ENCODE measurements at places on chromosomes 6 and 20.

- DNase-seq: no peak
Observed at GRCh38 chr20:36839150-36839549, 36.8 kb upstream of the TLDC2 start.

DNA sequence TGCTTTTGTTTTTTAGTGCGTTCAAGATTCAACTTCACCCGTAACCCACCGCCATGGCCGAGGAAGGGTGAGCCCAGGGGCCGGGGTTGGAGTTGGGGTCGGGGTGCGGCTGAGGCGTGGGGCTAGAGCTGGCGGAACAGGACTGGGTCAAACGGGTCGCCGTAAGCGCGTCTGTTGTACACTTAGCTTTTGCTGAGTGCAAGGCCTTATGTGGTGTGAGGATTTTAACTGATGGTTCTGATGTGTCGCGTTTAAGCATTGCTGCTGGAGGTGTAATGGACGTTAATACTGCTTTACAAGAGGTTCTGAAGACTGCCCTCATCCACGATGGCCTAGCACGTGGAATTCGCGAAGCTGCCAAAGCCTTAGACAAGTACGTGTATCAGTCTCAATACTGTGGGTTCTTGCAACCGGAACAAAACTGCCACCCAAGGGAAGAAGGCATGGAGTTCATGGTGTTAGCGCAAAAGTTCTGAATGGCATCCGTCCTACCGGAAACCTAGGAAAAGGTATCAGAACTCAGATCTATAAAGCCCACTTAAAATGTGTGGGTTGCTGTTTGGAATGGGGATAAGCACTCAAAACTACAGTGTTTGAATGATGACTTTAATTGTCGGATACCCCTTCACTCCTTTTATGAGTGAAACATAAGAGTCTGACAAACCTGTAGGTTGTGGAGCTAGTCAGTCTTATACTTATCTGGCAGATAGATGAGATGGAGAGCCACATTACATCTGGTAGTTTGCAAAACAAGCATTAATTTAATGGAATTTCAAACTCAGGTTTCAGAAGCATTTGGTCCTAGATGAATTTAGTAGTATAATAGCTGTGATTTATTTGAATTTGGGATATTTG lies 574 bp downstream of the RPS12 start:
- DNase-seq: peak; percentile 45

- DNase-seq: no peak
Observed at GRCh38 chr6:82893889-82894652, 171.6 kb downstream of the UBE3D start.

GRCh38 chr20:61449057-61449609 lies 197.1 kb downstream of the CDH4 start:
- no peak for DNase-seq

GRCh38 chr6:121759370-121759769 lies 323.9 kb downstream of the GJA1 start:
- no peak for DNase-seq

GRCh38 chr6:34195726-34196115 lies 41.0 kb upstream of the HMGA1 start:
- no peak for DNase-seq

DNA sequence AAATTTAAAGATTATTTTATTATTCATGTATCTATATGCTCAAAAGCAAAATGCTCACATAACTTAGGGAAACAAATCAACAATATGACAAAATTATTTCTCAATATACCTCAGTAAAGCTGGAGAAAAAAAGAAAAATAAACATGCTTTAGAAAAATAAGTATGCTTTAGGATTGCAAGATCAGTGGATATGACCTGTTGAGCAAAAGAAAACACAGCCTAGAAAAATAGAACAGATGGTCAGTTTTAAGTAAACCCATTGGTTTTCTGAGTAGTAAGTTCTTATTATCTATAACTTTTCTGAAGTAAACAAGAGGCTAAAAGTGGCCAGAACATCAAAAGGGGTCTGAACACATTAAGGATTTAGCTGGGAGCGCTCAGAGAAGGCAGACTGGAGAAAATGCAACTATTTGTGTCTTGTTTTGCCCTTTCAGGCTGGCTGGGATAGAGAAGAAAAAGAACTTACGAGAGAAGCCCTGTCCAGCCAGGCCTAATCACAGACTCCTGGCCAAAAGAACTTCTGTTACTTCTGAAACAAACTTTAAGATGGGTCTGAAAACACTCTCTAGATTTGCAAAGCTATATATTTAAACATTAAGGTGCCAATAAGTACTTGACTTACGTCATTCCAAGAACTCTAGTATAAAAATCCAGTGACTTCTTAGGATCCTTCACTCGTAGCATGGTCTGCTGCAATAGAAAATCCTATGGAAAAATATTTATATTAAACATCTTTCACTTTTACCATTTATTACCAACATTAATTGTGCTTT lies 16.5 kb downstream of the GLO1 start:
- DNase-seq: no peak

DNA sequence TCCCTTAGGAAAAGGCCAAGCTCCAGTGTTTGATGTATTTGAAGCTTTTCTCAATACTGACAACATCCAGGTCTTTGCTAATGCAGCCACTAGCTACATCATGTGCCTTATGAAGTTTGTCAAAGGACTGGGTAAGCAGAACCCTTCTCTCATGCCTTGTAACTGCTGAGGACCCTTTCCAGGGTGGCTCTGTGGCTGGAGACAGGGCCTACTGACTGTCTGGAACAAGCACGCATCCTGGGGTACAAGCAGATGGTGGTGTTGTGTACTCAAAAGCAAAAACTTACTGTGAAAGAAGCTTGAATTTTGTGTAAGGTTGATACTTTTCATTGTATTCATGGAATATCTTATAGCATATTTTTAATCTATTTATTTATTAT lies 69.0 kb upstream of the SMIM28 start:
- no peak for DNase-seq

DNA sequence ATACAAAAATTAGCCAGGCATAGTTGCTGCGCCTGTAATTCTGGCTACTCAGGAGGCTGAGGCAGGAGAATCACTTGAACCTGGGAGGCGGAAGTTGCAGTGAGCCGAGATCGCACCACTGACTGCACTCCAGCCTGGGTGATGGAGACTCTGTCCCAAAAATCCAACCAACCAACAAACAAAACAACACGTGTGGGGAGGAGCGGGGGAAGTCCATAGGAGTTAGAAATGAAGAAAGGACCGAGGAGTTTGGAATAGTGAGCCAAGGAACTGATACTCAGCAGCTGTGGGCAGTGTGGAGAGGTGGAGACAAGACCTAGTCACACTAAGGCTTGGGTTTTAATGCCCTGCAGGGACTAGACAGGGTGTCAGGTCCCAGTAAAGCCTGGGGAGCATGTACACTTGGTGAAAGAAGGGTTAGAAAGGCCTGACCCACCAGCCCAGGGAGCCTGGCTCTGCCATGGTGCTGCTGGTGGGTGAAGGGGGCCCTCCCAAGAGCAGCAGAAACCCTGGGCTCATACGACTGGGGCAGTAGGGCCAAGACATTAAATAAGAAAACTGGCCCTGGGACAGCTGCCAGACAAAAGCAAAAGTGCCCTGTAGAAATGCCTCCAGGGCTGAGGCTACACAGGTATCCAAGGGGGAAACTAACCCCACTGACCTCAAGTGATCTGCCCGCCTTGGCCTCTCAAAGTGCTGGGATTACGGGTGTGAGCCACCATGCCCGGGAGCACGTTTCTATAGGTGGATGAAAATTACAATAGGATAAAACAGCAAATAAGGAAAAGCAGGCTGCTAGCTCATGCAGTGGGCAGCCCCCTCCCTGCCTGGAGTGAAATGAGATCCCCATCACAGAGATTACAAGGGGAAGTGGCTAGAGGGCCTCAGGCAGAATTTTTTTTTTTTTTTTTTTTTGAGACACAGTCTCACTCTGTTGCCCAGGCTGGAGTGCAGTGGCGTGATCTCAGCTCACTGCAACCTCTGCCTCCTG lies 58.0 kb downstream of the MYH7B start:
- DNase-seq: no peak

- DNase-seq: no peak
Observed at GRCh38 chr20:21707999-21708737, 2.7 kb downstream of the PAX1 start.

GRCh38 chr6:90233994-90234393 lies 62.6 kb downstream of the BACH2 start:
- DNase-seq: peak; percentile 77

DNA sequence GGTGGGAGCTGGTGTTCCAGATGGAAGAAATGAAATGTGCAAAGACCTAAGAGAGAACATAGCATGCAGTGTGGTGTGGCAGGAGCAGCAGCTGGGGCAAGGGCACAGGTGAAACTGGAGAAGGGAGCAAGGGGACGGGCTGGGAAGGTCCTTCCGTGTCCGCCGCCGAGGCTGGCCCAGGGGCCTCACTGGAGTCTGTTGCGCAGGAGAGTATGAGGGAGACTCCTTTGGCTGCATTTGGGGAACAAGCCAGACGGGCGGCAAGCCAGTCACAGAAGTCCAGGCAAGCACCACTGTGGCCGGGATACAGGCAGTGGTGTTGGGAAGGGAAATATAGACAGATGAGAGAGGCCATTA lies 77.7 kb downstream of the GJA10 start:
- DNase-seq: no peak

- DNase-seq: peak; percentile 25
Observed at GRCh38 chr6:109008537-109009235, 86.0 kb downstream of the SESN1 start.

GRCh38 chr20:39089797-39090196 lies 127.7 kb downstream of the DHX35 start:
- no peak for DNase-seq

GRCh38 chr20:20457392-20458126 lies 89.7 kb downstream of the INSM1 start:
- no peak for DNase-seq

GRCh38 chr6:14210077-14210476 lies 92.5 kb downstream of the CD83 start:
- DNase-seq: no peak

DNA sequence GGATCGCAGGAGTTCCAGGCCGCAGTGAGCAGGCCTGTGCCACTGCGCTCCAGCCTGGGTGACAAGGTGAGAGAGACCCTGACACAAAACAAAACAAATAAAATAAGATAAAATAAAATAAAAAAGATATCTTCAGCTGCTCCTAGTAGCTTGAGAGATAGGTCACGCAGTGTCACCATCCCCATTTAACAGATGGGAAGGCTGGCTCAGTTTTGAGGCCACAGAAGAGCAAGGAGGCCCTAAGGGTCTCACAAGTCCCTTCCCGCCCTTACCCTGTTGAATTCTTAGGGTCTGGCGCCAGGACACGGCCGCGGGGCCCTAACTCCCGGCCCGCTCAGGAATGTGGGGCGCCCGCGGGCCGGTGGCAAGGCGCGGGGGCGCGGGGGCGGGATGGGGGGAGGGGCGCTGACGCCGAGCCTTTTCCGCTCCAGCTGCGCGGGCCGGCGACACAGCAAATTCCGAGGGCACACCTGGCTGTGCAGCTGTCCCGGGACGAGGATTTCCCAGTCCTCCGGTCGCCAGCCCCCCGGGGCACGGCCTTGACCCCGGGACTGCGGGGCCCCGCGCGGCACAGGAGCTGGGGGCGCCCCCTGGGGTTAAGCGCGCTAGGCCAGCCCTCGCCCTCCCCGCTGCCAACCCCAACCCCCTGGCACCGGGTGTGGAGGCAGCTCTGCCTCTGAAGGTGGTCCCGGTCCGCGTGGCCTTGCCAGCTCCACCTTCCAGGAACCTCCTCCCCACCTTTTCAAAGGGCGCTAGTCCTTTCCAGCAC lies 10.3 kb upstream of the R3HDML start:
- DNase-seq: no peak

DNA sequence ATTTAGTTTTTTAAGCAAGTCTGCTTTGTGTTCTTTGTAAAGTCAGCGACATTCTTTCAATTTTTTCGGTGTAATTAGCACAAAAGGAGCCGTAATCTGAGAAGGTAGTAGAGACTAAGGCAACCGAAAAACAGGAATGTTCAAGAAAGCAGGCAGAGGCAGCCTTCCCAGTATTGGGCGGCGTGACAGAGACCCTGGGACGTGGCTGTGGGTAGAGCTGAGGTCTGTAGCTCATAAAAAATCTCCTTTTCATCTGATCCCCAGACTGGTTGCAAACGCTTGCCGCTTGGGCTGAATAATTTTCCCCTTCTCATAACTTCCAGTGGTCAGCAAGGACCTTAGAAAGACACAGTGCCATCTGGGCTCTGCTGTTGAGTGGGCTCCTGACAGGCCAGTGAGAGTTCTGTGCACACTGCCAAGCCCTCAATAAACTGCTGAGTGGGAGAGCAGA lies 30.8 kb downstream of the GNAS start:
- DNase-seq: no peak

- DNase-seq: no peak
Observed at GRCh38 chr6:138331984-138332383, 45.7 kb upstream of the SMIM28 start.

DNA sequence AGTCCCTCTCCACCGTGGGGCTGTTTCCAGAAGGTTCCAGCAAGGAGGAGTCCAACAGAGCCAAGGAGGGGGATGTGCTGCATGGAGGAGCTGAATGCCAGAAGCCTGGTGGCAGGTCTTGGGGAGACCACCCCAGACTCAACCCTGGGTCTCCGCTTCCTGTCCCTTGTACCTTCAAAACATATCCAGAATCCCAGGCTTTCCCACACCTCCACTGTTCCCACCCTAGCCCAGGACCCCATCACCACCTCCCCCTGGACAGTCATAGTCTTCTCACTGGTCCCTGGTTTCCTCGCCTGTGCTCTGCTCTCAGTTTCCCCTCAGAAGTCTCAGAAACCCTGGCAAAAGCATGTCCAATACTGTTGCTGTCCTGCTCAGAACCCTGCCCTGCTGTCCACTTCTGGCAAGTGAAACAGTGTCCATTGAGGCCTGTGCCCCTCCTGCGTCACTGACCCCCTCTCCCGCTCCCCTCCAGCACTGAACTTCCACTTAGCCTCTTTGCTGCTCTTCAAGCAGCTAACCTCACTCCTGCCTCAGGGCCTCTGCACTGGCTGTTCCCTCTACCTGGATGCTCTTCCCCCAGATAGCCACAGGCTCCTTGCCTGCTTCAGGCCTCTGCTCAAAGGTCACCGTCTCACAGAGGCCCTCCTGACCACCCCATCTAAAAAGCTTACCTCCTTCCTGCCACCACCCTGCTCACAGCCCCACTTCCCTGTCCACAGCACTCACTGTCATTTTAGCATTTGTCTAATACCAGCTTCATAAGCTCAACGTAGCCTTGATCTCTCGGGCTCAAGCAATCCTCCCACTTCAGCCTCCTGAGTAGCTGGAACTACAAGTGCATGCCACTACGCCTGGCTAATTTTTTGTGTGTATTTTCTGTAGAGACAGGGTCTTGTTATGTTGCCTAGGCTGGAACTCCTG lies 169.2 kb downstream of the GRM4 start:
- DNase-seq: no peak
